ENCODE measurements at places on chromosomes 2 and 18. TPM values are rescaled to one million over a fixed set of nuclear protein-coding genes. Genes with fewer than 3 reads are reported as not detected.

Gene TMEM237
- 26.0 TPM for total RNA-seq

Gene IL1A
- total RNA-seq, result 2.3 TPM

Gene IL36A
- not detected for total RNA-seq

Gene MDH1B
- total RNA-seq, result 1.4 TPM

Gene FIGN
- 0.65 TPM for total RNA-seq

Gene CRYGD
- not detected for total RNA-seq

Gene TDRD15
- not detected for total RNA-seq

Gene TLX2
- total RNA-seq, result not detected

Gene EFR3B
- 1.4 TPM for total RNA-seq

Gene DSG1
- not detected for total RNA-seq

Gene DLX1
- total RNA-seq, result not detected

Gene SCN7A
- 0.14 TPM for total RNA-seq

Gene ERFE
- total RNA-seq, result 7.3 TPM

Gene EXOC6B
- total RNA-seq, result 26.7 TPM

Gene ESPNL
- 2.4 TPM for total RNA-seq

Gene RAPH1
- total RNA-seq, result 12.1 TPM

Gene CROCC2
- total RNA-seq, result 0.14 TPM

Gene SCYGR4
- total RNA-seq, result not detected

Gene NFATC1
- total RNA-seq, result 4.3 TPM

Gene CYB5A
- 154 TPM for total RNA-seq

Gene NEU4
- total RNA-seq, result not detected

Measured in smooth muscle cell of bladder (primary cell).